ENCODE measurements at places on chromosomes 13 and 19.

GRCh38 chr13:102440259-102440936 lies 38.5 kb upstream of the FGF14 start:
- DNase-seq = no peak

DNA sequence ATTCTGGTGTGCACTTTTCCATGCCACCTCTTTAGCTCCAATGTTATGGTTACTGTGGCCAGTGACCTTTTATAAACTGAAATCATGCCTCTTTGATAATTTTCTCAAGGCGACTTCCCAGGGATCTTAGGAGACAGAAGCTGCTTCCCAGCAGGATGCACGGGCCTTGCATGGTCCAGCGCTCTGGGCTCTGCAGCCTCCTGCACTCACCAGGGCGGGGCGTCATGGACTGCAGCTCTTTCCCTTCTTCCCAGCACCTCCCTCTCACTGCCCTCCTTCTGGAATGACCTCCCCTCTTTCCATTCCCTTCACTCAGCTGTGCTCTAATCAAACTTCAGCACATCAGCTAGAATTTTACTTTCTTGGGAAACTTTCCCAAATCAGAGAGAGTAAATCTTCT lies 318.3 kb downstream of the IRS2 start:
- DNase-seq = no peak

DNA sequence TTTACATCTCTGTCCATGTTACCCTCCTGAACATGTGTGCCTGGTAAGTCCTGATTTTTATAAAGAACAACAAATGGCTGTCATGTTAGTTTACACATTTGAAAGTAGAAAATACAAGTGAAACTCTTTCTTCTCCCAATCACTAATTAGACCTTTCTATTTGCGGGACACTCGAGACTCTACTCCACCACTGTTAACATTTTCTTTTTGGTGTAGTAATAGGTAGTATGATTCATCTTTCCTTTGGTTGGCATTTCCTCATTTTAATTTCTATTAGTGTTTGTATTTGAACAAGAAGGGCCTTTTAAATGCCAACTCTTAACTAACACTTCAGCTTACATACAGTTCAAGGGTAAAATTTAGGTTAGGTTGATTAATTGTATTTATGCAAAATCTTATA lies 371.1 kb downstream of the PCDH9 start:
- no peak for DNase-seq

GRCh38 chr13:109569958-109570711 lies 216.2 kb downstream of the IRS2 start:
- no peak for DNase-seq

GRCh38 chr13:49980266-49980665 lies 16.6 kb upstream of the TRIM13 start:
- DNase-seq = no peak

GRCh38 chr13:46575301-46575771 lies 22.4 kb downstream of the LRCH1 start:
- DNase-seq = peak; percentile 70

GRCh38 chr13:95146486-95146885 lies 154.8 kb downstream of the ABCC4 start:
- DNase-seq = no peak

DNA sequence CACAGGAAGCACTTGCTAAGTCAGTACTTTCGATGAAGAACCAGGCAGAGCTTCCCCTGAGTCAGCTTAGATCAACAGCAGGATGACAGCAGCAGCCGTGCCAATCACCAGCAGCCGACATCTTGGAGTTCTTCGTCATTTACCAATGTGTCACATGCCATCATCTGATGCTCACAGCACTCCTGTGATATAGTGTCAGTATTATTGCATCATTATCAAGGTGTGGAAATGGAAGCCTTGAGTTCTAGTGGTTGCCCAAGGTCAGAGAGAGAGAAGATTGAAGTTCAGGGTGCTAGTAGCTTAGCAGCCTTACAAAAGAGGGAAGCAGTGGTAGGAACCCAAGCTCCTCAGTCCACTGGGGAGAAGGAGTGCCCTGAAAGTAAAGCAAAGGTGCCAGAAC lies 331.5 kb downstream of the ZNF536 start:
- DNase-seq = no peak

- DNase-seq = no peak
These were observed 9.5 kb downstream of the NDUFA11 start for GRCh38 chr19:5893907-5894703.

GRCh38 chr13:45705918-45706317 lies 3.8 kb downstream of the CBY2 start:
- no peak for DNase-seq

DNA sequence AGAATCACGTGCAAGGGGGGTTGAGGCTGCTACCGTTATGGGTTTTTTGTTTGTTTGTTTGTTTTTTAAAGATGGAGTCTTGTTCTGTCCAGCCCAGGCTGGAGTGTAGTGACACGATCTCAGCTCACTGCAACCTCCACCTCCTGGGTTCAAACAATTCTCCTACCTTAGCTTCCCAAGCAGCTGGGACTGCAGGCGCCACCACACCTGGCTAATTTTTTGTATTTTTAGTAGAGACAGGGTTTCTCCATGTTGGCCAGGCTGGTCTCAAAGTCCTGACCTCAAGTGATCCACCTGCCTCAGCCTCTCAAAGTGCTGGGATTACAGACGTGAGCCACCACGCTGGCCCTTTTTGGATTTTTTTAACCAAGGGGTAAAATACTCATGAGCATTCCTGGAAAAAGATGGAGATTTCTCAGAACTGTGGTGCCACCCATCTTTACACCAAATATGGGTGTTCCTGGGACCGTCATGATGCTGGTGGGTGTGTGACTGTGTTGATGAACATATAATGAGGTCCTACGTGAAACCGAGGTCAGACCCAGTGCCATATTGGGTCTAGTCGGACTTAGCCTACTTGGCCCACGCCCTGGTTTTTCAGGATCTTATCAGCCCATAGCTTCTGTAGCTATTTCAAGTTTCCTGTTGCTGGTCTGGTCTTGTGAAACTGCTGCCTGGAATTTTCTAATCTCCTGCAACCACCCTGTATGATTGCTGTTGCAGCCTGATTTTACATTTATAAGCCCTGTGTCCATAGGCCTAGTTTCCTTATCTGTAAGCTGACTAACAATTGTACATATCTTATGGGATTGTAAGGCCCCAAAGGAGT lies 6.2 kb downstream of the PPP1R15A start:
- DNase-seq = peak; percentile 61

DNA sequence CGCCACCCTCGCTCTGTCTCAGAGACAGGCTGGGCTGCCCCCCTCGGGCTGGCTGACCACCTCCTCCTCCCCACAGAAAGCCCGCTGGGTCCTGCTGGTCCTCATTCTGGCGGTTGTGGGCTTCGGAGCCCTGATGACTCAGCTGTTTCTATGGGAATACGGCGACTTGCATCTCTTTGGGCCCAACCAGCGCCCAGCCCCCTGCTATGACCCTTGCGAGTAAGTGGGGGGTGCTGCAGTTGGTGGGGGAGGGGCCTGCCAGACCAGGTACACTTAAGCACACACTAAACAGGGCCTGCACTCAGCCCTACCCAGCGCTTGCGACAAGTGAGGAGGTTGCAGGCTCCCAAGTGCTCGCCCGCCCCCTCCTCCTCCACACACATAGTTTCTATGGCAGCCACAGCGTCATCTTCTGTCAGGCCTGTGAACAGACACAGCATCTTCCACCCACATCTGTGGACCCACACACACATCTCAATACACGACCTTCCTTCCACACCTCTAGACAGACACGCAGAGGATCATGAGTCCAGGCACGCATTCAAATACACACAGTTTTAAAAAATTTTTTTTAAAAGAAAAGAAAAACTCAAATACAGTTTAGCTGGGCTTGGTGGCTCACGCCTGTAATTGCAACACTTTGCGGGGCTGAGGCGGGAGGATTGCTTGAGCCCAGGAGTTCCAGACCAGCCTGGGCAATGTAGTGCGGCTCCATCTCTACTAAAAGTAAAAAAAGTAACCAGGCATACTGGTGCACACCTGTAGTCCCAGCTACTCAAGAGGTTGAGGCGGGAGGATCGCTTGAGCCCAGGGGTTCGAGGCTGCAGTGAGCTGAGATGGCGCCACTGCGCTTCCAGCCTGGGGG lies 18.4 kb downstream of the PLD3 start:
- DNase-seq = peak; percentile 26

GRCh38 chr13:51346397-51346796 lies 6.9 kb downstream of the SERPINE3 start:
- DNase-seq = no peak

DNA sequence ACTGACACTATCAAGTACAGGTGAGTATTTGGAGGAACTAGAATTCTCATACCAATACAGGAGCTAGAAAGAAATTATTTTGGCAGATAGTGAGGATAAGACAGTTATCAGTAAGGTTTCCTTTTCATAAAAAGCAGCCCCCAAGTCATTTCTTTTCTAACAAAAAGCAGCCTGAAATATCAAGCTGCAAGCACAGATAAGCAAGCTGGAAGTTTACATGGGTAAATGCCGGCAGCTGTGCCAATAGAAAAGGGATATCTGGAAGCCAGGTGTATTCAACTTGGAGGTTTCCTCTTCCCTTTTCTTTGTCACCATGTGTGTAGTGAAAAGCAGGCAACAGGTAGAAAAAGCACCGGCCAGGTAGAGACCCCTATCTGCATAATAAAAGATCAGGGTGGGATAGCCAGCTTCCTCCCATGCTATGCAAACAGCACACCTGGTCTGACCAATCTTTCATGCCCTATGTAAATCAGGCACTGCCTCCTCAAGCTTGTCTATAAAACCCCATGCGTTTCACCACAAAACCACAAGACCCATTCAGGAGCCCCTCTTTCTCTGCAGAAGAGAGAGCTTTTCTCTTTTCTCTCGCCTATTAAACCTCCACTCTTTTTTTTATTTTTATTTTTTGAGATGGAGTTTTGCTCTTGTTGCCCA lies 22.9 kb downstream of the CYP4F2 start:
- DNase-seq = no peak
